ENCODE measurements at places on chromosomes 16 and 17.
A peak's percentile ranks its signal among the peaks of the same experiment; 100 is the strongest.

DNA sequence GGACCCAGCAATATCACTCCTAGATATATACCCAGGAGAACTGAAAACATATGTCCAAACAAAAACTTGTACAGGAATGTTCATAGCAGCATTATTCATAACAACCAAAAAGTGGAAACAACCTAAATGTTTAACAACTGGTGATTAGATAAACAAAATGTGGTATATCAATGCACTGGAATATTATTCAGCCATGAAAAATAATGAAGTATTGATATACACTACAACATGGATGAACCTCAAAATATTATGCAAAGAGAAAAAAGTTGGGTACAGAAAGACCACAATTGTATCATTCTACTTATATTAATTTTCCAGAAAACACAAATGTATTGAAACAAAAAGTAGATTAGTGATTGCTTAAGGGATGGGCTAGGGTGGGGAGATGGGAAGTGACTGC lies 498.6 kb downstream of the GRIN2A start:
- DNase-seq = no peak

DNA sequence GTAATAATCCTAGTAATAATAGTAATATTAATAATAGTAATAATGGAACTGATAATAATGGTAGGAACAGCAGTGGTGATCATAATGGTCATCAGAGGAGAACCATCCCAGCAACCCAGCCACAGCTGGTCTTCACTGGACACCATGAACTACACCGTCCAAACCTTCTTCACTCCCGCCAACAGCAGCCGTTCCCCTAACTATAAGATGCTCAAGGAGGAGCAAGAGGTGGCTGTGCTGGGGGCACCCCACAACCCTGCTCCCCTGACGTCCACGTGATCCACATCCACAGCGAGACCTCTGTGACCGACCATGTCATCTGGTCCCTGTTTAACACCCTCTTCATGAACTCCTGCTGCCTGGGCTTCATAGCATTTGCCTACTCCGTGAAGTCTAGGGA lies 91.0 kb downstream of the ZDHHC7 start:
- DNase-seq = no peak

GRCh38 chr17:60356940-60357339 lies 35.0 kb downstream of the USP32 start:
- DNase-seq = no peak

GRCh38 chr17:55356434-55357328 lies 65.0 kb downstream of the MMD start:
- DNase-seq = peak; percentile 29

DNA sequence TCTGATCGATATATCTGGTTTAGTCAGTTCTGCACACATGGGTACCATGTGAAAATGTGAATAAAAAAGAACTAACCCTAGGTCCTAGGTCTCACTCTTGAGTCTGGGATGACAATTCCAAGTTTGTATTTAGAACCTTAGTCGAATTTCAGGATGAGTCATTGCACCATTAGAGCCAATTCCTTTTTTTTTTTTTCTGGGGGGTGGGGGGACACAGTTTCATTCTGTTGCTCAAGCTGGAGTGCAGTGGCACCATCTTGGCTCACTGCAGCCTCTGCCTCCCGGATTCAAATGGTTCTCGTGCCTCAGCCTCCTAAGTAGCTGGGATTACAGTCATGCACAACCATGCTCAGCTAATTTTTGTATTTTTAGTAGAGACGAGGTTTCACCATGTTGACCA lies 41.6 kb downstream of the SPAG9 start:
- no peak for DNase-seq

GRCh38 chr17:15398736-15399331 lies 57.4 kb upstream of the TEKT3 start:
- no peak for DNase-seq

DNA sequence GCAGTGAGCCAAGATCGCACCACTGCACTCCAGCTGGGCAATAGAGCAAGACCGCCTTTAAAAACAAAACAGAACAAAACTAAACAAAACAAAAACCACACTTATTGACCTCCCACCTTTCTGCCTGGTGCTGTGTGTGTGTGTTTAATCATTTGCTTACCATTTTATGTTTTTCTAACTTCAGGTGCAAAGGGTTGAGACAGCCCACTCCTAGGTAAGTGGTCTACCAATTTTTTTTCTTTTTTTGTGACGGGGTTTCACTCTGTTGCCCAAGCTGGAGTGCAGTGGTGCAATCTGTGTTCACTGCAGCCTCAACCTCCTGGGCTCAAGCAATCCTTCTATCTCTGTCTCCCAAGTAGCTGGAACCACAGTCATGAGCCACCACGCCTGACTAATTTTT lies 65.8 kb downstream of the SALL1 start:
- no peak for DNase-seq

DNA sequence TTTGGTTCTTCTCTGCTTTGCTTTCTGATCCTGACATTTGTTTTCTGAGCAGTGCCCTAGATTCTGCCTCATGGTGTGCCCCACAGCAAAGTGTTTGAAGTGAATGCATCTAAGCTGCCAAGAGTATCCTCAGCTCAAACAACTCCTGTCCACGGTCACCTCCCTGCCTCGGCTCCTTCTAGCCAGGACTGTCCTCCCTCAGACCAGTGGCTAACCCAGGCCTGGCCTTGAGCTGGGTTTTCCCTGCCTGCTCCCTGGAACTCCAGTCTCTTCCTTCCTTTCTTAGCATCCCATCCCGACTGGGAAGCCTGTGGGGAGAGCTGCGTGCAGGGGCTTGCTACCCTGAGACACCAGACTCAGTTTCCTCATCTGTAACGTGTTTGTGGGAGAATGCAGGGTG lies 256.5 kb downstream of the GSG1L start:
- DNase-seq = no peak

DNA sequence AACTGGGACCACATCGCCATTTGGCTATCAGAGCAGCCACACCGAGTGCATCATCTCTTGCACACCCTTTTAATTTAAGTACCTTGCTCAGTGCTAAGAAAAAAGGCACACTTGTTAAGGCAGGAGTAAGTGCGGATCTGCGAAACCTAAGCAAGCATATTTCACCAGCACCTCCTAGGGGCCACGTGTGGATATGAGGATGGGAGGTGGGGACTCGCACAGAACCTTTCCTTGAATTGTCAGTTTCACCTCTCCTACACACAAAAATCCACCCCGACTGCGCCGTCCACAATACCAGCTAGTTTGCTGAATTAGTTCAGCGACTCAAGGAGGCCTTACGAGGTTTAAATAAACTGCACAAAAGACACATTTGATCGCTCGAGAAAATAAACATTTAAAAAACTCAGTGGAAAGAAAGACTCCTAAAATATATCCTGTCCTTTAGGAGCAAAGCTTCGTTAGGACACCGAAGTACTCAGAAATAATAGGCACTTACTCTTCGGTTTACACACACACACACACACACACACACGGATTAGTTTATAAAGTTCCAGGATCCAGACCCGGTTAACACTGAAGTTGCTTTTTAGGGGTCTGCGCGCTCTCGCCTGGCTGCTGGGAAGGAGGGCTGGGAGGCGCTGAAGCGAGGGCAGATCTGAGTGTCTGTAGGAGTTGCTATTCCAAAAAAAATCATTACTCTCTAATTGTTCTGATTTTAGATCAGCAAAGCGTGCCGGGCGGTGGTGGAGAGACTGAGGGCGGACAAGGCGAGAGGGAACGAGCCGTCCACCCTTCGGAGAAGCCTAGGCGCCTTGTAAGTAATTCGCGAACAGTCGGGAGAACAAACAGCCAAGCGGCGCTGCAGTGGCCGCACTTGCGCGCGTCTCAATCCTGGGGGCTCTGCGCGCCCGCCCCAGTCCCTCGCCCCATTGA lies 1.0 kb upstream of the KCNJ2 start:
- DNase-seq = peak; percentile 20

GRCh38 chr16:48831076-48831722 lies 221.2 kb upstream of the N4BP1 start:
- no peak for DNase-seq

DNA sequence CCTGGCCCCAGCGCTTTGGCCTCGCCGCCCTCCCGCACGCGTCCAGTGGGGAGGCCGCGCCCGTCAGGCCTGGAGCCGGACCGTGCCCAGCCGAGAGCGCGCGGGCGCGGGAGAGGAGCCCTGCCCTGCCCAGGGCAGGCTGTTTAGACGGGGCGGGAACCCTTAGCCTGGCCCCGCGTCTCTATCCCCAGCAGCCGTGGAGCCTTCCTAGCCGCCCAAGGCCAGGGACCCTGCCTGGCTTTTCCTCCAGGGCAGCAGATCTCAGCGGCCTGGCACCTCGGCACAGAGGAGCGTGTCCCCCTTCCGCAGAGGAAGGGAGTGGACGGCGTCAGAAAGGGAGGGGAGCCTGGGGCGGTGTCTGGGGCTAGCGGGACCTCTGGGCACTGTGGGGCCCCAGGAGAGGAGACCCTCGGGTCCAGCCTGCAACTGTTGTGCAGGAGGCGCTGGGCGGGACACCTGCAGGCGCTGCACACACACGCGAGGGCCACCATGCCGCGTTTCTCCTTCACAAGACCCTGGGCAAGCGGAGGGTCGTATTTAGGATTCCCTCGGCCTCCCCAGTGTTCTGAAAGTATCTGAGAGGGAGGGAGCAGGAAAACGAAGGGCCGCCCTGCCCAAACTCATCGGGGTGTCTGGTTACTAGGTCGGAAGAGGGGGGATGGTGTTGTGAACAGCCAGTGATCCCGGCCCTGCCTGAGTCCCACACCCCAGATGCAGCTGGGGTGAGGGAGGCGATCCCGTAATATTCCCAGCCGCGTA lies 2.3 kb upstream of the NPTX1 start:
- no peak for DNase-seq

GRCh38 chr16:84833542-84834402 lies 14.0 kb downstream of the CRISPLD2 start:
- no peak for DNase-seq

GRCh38 chr17:8467527-8467926 lies 31.8 kb downstream of the NDEL1 start:
- no peak for DNase-seq

DNA sequence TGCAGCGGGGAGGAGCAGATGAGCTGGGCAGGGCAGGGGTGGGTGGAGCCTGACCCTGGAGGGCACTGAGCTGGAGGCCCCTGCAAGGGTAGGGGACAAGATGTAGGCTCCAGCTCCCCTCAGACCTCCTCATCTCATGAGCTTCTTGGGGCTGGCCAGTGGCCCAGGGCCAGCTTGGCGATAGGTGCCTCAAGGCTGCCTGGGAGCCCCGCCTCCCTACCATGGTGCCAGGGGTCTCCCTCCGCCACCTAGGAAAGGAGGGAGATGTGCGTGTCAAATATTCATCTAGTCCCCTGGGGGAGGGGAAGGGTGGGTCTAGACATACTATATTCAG lies 3.9 kb downstream of the HIRIP3 start:
- no peak for DNase-seq

GRCh38 chr17:60036796-60037677 lies 41.7 kb downstream of the HEATR6 start:
- peak; percentile 32 for DNase-seq

GRCh38 chr16:19687279-19687678 lies 30.7 kb downstream of the KNOP1 start:
- no peak for DNase-seq

DNA sequence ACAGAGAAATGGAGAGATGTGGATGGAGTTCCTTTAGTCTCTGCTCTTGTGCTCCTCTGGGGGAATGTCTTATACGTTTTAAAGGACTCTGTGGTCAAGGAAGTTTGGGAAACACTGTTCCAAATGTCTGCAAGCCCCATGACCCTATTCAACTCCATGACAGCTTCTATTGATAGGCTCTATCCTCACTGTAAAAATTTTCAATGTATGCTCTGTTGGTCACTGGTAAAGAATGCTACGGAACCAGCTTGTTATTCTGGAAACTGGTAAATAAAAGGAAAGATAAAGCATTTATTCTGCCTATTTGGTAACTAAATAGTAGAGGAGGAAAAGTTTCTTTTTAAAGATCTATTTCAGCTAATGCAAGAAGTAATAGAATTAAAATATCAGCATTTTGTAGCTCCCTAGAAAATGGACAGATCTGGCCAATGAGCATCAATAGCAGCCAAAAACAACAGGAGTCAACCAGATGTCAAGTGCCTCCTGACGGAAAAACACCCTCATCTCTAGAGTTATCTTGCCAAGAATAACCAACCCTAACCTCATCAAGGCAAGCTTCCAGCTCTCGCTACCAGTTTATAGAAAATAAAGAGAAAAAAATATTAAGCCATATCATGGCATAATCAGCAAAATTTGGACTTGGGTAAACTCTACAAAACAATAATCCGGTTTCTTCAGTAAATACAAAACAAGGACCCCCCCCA lies 16.1 kb downstream of the GDE1 start:
- no peak for DNase-seq

GRCh38 chr17:9475101-9475658 lies 100.4 kb downstream of the STX8 start:
- no peak for DNase-seq

DNA sequence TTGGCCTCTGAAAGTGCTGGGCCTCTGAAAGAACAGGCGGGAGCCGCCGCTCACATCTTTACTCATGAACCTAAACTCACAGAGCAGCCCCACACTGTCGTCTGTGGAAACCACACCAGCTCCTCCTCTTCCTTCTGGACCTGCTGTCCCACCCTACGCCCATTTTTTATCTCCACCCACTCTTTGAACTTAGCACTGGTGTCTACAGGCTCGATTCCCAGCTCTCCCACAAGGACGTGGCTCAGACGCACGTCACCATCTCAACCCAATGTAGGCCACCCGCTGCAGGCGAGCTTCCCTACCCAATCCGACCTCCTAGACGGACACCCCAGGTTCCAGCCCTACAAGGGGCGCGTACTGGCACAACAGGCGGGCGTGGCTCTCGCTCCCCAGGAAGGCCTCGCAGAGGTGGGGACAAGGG lies 62.2 kb downstream of the NXN start:
- DNase-seq = no peak

DNA sequence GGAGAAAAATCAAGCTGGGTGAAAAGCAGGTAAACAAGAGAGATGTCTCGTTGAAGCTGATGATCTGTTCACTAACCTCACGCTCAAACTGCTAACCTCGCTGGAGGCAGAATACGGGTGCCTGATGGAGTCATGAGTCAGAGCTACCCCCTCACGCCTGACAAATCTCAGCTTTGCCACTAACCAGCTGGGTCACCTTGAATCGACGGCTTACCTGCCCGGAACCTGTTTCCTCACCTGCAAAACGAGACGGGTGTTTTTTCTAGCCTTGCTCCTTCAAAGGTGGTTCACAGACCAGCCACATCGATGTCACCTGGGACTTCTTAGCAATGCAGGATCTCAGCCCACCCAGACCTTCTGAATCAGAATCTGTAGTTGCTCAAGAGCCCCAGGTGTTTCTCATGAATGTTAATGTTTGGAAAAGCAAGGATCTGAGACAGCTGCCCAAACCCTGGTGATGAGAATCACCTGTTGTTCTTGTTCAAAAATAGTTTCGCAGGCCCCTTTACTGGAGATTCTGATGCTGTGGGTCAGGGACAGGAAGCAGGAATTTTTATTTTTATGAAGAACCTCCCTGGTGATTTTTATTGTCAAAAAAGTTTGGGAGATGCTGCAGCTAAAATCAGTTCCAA lies 56.9 kb downstream of the MARCHF10 start:
- no peak for DNase-seq

- no peak for DNase-seq
These were observed 38.5 kb upstream of the MTSS2 start for GRCh38 chr16:70724146-70725023.

DNA sequence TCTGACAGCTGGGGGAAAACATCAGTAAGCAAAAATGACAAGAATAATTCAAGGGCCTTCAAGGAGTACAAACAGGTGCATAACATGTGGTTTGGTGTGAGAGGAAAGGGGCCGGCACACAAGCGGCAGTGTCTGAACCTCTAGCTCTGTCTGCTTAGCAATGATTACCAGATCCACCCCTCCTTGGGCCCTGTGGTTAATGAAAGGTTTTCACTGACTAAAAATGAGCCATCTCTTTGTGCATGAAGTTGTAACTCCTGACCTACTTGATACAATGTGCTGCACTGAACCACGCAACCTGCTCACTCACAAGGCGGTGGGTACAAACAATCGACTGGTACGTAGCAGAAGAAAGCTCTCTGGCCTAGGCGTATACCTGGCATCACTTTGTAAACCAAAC lies 15.1 kb downstream of the FAM117A start:
- peak; percentile 44 for DNase-seq

All from GM12891 (cell line).